Activated naive CD8-positive, alpha-beta T cell treated with anti-CD3 and anti-CD28 coated beads for 36 hours (primary cell): ENCODE measurements at places on chromosomes 5 and 9. TPM values are rescaled to one million over a fixed set of nuclear protein-coding genes. Genes with fewer than 3 reads are reported as not detected.

Gene EQTN
- not detected for total RNA-seq

Gene CSF1R
- not detected for total RNA-seq

Gene HK3
- total RNA-seq = not detected

Gene IL4
- total RNA-seq = not detected

Gene C9
- not detected for total RNA-seq

Gene LRRC14B
- total RNA-seq = not detected

Gene IRX1
- total RNA-seq = not detected

Gene AGPAT2
- total RNA-seq = 16.1 TPM

Gene PIP5K1B
- total RNA-seq = 1.9 TPM
